ENCODE measurements at places on chromosomes 13 and 19. TPM values are rescaled to one million over a fixed set of nuclear protein-coding genes. Genes with fewer than 3 reads are reported as not detected.

ONECUT3 gene
- total RNA-seq, result not detected

ZNF132 gene
- 5.2 TPM for total RNA-seq

CAMSAP3 gene
- 12.8 TPM for total RNA-seq

CRX gene
- not detected for total RNA-seq

SIPA1L3 gene
- total RNA-seq, result 13.0 TPM

DNA sequence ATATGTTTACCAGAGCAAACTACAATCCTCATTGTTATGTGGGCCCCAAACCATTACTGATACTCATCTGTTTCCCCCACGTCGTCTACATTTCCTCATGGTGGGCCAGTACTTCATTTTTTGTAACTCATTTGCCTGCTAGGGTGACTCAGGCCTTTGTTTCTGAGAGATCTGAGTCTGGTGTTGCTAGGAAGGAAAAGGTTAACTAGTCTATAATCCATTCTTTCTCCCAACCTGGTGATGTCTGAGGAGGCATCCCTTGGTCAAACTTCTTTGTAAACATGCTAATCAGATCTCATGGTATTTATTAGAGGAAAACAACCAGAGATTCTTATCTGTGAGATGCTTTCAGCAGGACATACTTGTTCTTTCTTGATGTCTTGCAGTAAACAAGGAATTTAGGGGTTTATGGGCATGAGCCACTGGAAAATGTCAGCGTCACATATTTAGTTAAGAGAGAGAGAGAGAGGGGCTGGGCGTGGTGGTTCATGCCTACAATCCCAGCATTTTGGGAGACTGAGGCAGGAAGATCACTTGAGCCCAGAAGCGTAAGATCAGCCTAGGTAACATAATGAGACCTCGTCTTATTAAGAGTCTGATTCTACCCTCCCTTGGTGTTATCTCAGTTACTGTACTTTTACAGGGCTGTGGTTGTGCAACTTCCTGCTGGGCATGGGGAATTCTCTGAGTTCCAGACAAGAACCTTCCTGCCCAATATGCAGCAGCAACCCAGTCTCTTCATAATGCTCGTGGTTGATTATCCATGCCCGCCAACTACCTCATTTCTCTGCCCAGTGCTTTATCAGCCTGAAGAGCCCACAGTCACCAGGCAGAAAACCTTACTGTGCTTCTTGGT is 9.7 kb upstream of the DPRX start:
- no peak for DNase-seq

DNA sequence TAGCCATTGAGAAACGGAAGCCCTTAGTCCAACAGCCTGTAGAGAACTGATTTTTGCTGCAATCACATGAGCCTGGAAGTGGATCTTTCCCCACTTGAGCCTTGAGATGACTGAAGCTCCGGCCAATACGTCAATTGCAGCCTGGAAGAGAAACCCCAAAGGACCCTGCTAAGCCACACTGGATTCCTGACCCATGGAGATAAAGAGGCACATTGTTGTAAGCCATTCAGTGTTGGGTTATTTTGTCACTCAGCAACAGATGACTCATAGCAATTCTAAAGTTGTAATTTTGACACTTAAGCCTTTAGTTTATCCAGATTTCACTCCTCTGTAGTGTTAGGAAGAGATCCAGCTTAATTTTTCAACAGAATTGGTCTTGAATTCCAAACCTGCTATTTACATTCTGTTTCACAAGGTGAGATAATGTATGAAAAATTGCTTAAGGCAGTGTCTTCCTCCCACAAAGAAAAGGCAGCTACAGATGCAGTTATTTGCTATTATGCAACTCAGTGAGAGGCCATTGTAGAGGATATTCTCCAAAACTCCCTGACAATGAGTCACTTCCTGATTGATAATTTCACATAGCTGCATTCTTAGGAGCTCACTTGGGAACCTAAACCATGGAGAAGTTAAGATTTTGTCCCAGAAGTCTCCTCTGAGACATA is 59.4 kb upstream of the TSHZ3 start:
- no peak for DNase-seq

DNA sequence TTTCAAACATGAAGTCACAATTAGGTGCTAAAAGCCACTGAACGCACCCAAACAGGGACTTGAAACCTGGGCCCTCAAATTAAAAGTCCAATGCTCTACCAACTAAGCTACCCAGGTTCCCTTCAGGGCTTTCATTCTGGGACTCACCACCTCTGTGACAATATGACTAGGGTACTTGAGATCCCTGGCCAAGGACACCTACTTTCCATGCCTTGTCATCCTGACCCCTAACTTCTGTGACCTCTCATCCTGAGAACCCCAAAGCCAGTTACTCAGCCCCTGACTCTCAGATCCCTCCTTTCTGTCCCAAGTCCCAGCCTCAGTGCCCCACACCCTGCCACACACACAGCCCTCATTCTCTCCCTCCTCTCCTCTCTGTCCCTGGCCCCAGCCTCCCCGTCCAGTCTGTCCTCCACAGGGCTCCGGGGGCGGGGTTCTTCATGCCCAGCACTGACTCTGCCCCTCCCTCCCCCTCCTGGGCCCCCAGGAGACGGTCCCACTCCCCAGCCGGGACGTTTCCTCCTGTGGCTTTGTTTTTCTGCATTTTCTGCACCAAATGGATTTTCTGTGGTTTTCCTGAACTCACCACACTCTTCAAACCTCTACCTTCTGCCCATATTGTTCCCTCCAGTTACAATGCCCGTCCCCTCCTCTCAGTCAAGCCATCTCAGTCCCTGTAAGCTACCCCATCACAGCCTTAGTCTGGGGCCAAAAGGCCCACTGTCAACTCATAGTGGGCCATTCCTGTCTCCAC is 7.0 kb downstream of the RCN3 start:
- no peak for DNase-seq

- DNase-seq, result no peak
Observed at GRCh38 chr19:49363268-49364082, at the start of gene DKKL1. DKKL1 (plus strand) TSS chr19:49363877; CDS start chr19:49363999, 122 bp downstream.

DNA sequence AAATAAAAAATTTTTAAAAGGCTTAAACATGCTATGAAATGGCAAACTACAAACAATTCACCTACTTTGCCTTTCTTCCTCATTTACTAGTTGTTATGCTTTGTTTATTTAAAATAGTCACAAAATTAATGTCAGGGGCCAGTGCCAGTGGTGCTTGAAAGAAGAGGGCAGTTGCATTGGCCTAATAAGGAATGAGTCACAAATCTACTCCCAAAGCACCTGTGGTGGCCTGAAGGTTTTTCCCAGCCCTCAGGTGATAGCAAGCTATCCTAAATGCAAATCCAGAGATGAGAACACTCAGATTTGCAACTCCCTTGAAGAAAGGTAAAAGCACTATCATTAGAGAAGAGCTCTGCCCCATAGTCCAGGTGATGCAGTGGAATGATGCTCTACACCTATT is 103.6 kb downstream of the MBNL2 start:
- DNase-seq, result no peak

GRCh38 chr19:53041366-53041765 is 3.2 kb upstream of the ERVV-2 start:
- no peak for DNase-seq

GRCh38 chr13:57558051-57558467 is 73.5 kb upstream of the PCDH17 start:
- DNase-seq, result no peak

GRCh38 chr19:50978772-50979390 is 4.8 kb downstream of the KLK7 start:
- no peak for DNase-seq

DNA sequence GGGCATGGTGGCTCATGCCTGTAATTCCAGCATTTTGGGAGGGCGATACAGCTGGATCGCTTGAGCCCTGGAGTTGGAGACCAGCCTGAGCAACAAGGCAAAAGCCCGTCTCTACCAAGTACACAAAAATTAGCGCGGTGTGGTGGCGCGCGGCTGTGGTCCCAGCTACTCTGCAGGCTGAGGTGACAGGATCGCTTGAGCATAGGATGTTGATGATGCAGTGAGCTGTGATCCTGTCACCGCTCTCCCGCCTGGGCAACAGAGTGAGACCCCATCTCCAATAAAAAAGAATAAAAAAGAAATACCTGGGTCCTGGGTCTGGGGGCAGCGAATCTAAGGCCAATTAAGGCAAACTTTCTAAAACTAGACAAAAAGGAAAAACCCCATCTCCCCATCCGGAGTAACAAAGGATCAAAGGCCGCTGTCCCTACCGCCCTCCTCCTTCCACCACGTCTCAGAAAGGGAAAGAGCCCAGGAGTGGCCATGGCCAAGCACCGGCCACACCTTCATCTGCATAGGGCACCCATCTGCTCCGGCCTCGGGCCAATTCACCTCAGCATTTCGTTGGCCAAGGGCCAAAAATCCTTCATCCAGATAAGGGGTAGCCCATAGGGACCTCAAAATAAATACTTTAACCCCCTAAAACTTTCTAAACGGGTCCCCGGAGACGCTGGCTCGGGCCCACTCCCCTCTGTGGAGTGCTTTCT is 851 bp downstream of the ZNF320 start:
- no peak for DNase-seq

- no peak for DNase-seq
Observed at GRCh38 chr19:42634409-42635232, 39.9 kb upstream of the CEACAM8 start.

DNA sequence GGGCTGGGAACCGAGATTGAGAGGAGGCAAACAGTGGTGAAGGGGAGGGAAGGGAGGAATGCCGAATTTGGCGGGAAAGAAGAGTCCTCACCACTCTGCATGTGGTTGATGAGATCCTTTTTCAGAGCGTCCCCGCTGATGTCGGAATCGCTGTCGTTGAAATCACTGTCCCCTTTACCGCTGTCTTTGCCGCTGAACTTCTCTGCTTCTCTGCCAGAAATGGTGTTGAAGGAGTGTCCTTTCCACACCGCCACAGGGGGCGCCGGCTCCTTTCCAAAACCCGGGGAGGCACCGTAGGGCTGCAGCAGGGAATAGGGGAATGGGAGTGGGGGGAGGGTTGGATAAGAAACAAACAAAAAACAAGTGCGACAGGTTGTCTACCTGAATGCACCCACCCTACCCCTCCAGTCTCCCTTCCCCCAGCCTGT is 3.1 kb downstream of the PCDH8 start:
- DNase-seq, result no peak

- no peak for DNase-seq
Observed at GRCh38 chr13:50892210-50892944, 17.2 kb upstream of the RNASEH2B start.
